ENCODE measurements at places on chromosomes 7 and 10.
A peak's percentile ranks its signal among the peaks of the same experiment; 100 is the strongest.

- DNase-seq, result peak; percentile 79
Measured at GRCh38 chr10:22325272-22326144, 4.6 kb downstream of the BMI1 start.

DNA sequence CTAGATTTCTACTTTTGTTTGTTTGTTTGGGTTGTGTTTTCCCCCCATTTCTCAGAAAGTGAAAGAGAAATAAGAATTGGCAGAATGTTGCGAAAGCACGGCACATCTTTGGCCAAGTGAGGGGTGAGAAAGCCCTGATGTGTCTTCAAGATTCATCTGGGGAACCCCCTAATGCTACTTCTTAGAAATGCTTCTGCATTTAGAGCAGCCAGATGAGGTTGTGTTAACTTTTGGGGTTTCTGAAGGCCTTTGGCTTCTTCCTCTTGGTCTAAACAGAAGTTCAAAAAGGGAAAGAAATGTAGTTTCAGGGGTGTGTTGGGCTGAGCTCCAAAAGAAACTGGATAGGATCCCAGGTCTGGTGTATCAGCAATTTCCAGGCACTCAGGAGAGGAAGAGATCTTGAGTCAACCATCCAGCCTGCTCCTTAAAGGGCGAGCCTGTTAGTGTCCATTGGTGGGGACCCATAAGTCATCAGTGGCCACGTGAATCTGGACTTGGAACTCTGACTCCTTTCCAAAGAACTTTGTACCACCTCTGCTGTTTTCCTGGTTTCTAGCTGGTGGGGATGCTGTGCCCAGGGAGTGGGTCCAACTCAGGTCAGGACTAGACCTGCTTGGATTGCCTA lies 6.5 kb downstream of the DUSP5 start:
- DNase-seq, result peak; percentile 63

GRCh38 chr10:63522995-63523394 lies 1.8 kb downstream of the REEP3 start:
- no peak for DNase-seq

GRCh38 chr10:123019941-123020703 lies 11.3 kb downstream of the ACADSB start:
- DNase-seq, result no peak

DNA sequence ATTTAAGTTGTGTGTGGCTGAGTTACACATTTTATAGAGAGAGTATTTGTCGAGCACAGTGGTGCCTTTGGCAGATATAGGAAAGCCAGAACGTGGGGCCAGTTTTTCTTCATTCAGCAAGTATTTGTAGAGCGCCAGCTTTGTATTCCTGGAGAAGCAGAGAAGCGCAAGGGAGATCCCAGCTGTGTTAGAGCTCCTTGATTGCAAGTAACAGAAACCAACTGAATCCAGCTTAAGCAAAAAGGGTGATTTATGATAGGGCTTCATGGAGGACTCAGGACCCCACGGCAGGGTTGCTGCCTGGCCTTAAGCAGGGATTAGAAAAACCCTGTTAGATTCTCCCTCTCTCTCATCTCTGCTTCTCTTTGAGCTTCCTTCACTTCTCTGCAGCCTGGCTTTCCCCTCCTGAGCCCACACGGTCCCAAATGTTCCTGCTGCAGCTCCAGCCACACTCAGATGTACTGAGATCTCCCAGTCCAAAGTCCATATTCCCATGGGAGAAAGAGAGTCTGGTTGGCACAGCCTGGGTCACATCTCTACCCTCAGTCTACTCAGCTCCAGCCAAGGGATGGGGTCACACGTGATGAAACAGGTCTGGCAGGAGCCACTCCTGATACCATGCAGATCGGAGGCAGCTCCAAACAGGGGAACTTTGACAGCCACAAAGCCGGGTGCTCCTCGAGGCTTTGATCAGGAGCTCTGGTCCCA lies 16.7 kb downstream of the UBTD1 start:
- DNase-seq, result peak; percentile 60

DNA sequence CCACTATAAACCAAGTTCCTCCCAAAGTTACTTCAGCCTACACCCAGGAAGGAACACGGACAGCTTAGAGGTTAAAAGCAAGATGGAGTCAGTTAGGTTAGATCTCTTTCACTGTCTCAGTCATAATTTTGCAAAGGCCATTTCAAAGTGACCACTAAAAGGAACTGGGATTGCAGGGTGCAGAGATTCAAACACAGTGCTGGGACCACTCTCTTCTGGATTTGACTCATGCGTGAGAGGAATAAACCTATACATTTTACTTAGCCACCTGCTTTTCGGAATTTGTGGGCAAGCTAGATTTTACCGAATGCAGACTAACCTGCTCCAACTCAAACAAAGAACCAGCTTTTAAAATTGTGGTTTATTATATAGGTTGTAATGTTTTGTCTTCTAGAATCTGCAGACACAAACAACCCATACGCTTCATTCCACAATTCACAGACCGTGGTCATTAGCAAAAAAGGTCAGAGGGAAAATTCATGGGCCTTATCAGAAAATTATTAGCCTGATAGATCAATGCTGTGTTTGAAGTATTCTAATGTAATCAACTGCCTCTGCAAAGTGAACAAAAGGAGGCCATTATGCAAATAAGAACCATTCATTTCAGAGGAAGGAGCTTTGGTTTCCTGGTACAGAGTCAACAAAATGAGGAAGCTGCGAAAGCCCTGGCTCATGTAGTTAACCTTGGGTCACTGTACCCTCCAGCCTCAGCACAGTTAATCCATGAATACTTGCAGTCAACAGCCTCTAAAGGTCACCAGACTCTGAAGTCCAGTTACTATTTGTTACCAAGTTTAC lies 342.7 kb upstream of the KLF6 start:
- DNase-seq, result peak; percentile 35

DNA sequence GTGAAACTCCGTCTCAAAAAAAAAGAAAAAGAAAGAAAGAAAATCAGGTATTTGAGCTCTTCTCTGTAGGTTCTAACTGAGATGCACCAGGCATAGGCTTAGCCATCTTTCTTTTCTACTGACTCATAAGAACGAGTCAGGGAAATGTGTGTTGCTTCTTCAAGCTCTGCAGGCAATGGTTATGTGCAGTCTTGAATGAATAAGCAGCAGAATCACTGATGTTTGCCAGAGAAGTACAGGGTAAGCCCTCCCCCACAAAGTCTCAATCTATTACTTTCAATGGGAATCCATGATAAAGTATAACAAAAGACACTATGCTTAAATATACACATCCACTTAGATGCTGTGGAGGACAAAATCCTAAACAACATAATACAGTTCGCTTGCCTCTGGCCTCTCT lies 239.2 kb downstream of the PARD3 start:
- peak; percentile 23 for DNase-seq

GRCh38 chr7:76327610-76328009 lies 25.1 kb downstream of the HSPB1 start:
- DNase-seq, result no peak

- peak; percentile 9 for DNase-seq
Measured at GRCh38 chr7:36653008-36653662, 71.2 kb downstream of the AOAH start.

GRCh38 chr7:105830405-105831301 lies 45.7 kb downstream of the ATXN7L1 start:
- DNase-seq, result peak; percentile 86

GRCh38 chr7:96328016-96328415 lies 6.1 kb upstream of the SLC25A13 start:
- peak; percentile 61 for DNase-seq

GRCh38 chr10:58081353-58081752 lies 186.3 kb downstream of the IPMK start:
- no peak for DNase-seq

DNA sequence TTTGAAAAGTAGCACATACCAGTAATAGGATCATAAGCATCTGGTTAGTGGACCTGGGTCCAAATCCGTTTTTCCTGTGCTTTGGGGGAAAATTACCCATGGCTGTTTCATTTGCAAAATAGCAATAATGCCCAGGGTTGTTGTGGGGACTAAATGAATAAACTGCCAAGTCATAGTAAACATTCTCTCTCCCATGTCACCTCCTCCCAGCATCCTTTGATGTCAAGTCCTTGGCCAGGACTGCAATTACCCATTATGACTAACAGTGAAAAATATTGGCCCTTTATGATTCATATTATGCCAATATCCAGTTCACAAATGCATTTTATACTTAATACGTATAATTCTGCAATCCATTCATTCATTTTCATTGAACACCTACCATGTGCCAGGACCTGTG lies 23.0 kb downstream of the TOMM7 start:
- no peak for DNase-seq

DNA sequence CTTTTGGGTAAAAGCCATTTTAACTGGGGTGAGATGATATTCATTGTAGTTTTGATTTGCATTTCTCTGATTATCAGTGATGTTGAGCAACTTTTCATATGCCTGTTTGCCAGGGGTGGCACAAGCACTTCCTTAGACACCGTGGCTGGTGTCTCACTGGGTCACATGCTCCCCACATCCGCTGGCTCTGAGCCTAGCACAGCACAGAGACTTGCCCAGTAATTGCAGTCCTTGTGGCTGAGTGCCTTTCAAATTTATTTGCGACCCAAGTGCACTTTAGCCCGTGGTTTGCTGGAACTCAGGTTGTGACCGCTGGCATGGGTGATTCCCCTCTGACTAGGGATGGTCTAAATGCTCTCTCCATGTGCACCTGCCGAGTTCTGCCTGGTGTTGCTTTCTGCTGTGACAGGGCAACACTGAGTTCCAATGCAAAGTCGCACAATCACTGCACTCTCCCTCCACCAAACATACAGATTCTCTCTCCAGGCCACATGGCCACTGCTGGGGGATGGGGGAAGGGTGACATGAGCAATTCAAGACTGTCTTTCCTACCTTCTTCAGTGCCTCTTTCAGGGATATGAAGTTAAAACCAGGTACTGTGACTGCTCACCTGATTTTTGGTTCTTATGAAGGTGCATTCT lies 66.5 kb downstream of the ZNF277 start:
- no peak for DNase-seq

DNA sequence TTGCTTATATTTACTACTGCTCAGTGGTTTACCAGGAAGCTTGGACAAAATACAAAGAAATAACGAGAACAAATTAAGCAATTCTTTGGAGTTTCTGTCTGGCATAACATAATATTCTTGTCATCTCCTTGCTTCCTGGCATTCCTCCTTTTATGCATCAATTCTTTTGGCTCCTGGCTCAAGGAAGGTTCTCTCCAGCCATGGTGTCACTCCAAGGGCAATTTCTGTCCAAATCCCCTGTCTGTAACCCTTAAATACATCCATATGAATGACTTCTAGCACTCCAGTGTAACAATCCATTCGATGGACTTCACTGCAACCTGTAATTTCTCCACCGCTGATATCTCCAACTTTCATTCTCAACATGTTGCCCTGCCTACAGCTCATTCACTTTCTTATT lies 617.7 kb upstream of the ANKRD30A start:
- DNase-seq, result no peak

- no peak for DNase-seq
Measured at GRCh38 chr10:70031215-70031614, 21.4 kb upstream of the MACROH2A2 start.

DNA sequence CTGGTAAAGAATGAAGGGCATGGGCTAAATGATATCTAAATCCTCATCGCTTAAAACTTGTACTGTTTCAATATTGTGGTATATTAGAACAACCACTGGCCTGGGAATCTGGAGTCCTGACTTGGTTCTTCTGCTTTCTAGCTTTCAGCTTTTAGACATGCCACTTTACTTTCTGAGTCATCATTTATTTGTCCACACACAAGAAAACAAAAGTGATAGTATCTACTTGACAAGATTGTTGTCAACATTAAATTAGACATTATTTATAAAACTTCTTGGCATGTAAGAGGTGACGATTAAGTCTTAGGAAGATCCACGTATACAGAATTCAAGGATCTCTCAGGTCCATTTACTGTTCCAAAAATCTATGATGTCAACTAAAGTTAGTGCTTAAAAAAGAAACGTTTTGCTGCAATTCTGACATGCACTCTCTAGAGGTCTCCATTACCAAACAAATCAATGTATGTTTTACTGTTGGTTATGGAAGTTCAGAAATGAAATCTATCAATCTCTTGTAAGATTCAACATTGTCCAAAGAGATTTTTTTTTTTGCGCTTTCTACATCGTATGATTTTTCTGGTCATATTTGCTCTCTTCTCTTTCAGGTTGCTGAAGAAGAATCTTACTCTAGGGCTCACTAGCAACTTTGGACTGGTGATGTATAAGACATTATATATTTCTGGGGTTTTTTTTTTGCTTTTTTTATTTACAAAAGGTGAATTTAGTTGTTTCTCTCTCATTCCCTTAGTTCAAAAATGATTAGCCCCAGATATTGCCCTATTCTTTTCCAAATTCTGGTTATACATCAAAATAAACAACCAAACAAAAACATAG lies 53.6 kb upstream of the DYNC1I1 start:
- DNase-seq, result peak; percentile 28

GRCh38 chr10:97399843-97400545 lies 1.1 kb downstream of the RRP12 start:
- peak; percentile 31 for DNase-seq

DNA sequence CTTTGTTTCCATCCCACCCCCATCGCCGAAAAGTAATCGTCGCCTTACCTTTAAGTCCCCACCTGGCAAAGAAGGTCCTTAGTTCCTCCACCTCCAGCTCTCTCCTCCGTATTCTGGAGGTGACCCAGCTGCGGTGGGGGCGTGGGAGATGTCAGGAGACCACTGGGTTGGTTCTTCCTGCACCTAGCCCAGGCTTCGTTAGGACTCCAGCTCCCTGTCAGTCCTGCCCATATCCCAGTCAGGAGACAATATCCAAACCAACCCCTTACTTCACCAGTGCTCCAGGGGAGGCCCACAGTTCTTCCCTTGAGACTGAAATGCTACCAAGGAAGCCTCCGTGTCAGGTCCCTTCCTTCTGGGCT lies 693 bp downstream of the ADIRF start:
- no peak for DNase-seq

DNA sequence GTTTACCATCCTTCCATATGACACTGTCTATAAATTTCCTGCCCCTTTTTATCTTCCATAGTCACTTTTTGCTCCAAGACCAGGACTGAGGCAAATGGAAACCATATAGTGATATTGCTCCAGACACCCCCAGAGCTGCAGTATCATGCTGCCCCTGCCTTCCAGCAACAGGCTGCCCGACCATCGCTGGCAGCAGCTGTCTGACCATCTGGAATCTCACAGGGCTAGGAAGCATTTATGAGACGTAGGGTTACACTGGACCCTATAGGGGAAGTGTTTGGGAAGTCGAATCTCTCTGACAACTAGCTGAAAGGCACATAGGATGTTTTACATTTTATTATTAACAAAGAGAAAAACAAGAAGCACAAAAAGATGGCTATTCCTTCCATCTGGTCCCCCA lies 19.4 kb downstream of the ENO4 start:
- DNase-seq, result no peak

All from umbilical cord (tissue), 2 donors.